ENCODE measurements at places on chromosomes 16 and 17.

DNA sequence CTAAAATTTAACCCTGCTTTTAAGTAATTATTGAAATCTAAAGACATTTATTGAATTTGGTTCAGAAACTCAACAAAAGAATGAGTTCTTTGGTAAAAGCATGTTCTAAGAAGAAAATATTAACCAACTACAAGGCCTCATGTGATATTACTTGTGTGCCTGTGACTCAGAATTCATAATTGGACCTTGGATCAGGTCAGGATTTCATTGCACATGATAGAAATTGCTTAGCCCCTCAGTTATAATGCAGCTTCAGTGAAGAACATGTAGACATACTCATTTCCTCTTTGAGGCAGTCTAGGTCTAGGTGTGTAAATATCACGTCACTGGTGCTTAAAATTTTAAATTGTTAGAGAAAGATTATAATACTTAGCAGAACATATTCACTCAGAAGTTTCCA lies 410.0 kb upstream of the SOX9 start:
- DNase-seq: no peak

- no peak for DNase-seq
Observed at GRCh38 chr16:50762241-50762640, 20.4 kb downstream of the CYLD start.

DNA sequence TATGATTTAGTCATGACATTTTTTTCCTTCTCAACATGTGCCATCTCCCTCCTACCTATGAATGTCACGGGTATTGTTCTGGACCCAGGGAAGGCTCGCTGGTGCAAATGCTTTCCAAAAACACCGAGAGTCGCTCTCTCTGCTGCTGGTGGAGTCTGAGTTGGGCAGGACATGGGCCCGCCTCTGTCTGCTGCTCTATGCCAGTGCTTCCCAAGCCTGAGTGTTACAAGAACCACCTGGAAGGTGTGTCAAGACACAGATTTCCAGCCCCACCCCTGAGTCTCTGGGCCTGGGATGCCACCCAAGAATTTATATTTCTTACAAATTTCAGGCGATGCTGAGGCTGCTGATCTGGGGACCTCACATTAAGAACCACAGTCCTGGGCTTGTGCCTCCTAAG lies 9.1 kb downstream of the JPH3 start:
- DNase-seq: peak; percentile 12

DNA sequence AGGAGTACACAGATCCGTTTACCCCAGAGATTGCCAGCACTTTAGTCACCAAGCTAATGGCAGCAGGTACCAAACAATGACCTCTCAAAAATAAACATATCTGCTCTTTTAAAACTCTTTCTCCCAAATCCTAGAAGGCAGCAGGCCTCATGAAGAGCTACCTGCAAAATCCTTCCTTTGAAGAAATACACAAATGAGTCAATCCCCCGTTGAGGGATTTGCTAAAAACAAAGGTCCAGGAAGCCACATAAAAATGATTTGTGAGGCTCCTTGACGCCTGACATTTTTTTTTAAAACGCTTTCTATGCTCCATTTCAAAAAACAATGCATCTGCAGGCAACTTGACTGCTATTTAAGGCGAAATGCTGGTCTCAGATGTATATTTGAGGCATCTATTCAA lies 58.2 kb downstream of the NACA2 start:
- no peak for DNase-seq

- DNase-seq: no peak
Observed at GRCh38 chr16:56864960-56865359, at the start of gene SLC12A3. TSS of gene SLC12A3 (plus strand) at chr16:56865207. CDS start at chr16:56865236, 29 bp downstream.
